ENCODE measurements at places on chromosomes 1 and 21. TPM values are rescaled to one million over a fixed set of nuclear protein-coding genes. Genes with fewer than 3 reads are reported as not detected.
A peak's percentile ranks its signal among the peaks of the same experiment; 100 is the strongest.

- DNase-seq: no peak
- no peaks in the 10 kb centered on the region for H3K27me3 ChIP-seq
- no peak overlapping the region for H3K27ac ChIP-seq
These were observed 24.8 kb upstream of the SELENON start for GRCh38 chr1:25774921-25775771.

- H3K27ac ChIP-seq: no peak within 1 kb of the TSS
- no peaks in the 10 kb centered on the region for H3K36me3 ChIP-seq
- no peak for DNase-seq
These were observed at the start of gene FABP3 for GRCh38 chr1:31373056-31373896. Gene FABP3 (minus strand): TSS chr1:31373076. CDS start chr1:31373014, 62 bp downstream.

GRCh38 chr1:58815069-58815685, 31.3 kb upstream of the JUN start:
- no peaks in the 10 kb centered on the region for H3K36me3 ChIP-seq
- peak overlapping the region; percentile 80 for H3K27ac ChIP-seq
- peak; percentile 52 for DNase-seq

IL19 gene
- total RNA-seq: not detected

AUNIP gene
- 12.1 TPM for total RNA-seq

CRYAA gene
- not detected for total RNA-seq

TMEM269 gene
- total RNA-seq: 0.34 TPM

DNA sequence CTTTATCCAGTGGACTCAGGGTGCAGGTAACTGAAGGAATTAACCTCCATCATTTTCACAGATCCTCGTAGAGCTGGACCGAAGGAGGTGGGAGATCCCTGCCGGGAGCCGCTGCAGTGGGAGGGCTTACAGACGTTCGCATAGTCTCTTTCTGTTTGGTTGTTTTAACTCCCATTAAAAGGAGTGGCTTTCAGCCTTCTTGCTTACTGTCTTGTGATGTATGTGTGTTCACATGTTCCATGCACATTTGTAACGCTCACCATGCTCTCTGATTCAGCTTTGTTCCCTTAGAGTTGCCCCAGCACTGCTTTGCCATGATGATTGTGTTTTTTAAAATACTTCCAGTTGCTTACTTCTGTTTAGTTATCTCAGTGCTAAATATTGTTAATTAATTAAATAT, 85.8 kb downstream of the ADARB1 start:
- H3K4me3 ChIP-seq: no peak overlapping the region
- no peak for DNase-seq
- no peaks in the 10 kb centered on the region for H3K4me1 ChIP-seq
- H3K27me3 ChIP-seq: no peaks in the 10 kb centered on the region

ATAD3C gene
- total RNA-seq: 0.61 TPM

FCGR2B gene
- not detected for total RNA-seq

DNA sequence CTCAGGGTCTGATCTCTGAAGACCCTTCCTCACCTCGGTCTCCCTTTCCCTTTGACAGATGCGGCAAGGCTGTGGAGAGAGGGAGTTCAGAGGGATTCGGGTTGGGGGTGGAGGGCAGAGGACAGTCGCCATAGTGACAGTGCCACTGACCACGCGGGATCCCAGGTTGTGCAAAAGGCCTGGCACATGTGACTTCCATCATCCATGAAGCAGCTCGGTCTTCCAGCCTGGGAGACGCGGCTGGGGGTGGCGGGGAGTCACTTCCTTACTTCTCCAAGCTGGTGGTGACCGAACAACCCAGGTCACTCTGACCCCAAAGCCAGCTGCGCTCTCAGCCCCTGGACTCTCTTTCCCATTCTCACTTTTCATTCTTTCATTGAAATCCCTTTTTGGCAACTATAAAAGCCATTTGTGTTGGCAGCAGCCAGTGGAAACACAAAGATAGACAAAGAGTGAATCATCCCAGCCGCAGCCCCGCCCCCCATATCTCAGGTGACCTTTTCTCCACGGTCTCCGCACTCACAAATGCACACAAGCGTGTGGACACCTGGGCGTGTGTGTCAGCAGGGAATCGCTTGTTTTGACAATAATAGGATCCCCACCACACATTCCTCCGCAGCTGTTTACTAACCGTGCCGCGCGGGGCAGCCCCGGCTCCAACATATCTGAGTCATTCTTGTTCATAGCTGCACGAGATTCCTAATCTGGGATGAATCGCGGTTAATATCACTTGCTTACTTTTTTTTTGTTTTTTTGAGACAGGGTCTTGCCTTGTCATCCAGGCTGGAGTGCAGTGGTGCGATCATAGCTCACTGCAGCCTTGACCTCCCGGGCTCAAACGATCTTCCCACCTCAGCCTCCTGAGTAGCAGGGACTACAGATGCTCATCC, 68.3 kb downstream of the DHRS3 start:
- H3K4me1 ChIP-seq: peaks cover 69% of the 10 kb centered on the region
- peak overlapping the region; percentile 61 for H3K27ac ChIP-seq
- H3K4me3 ChIP-seq: peak overlapping the region; percentile 22

- no peaks in the 10 kb centered on the region for H3K4me1 ChIP-seq
- no peak overlapping the region for H3K27ac ChIP-seq
- no peaks in the 10 kb centered on the region for H3K27me3 ChIP-seq
- H3K36me3 ChIP-seq: no peaks in the 10 kb centered on the region
These were observed 1183.2 kb upstream of the B3GALT2 start for GRCh38 chr1:194369622-194370021.

DNA sequence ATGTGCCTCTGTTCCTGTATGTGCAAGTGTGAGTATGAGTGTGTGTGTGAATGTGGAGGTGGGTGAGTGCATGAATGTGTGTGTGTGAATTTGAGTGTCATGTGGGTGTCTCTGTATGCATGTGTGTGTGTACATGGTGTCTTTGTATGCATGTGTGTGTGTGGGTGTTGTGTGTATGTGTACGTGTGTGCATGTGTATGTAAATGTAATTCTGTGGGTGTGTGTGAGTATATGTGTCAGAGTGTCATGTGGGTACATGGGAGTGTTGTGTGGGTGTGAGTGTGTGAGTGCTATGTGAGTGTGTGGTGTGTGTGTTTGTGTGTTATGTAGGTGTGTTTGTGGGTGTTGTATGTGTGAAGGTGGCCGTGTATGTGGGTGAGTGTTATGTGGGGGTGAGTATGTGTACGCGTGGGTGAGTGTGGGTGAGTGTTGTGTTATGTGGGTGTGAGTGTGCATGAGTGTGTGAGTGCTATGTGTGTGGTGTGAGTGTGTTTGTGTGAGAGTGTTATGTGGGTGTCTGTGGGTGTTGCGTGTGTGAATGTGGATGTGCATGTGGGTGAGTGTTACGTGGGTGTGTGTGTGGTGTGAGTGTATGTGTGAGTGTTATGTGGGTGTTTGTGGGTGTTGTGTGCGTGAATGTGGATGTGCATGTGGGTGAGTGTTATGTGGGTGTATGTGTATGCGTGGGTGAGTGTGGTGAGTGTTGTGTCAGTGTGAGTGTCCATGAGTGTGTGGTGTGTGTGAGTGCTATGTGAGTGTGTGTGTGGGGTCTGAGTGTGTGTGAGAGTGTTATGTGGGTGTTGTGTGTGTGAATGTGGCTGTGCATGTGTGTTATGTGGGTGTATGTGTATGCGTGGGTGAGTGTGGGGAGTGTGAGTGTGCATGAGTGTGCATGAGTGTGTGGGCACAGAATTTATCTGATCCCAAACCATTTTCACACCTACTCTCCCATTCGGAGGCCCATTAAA, 36.6 kb upstream of the NID1 start:
- no peak for DNase-seq
- no peak overlapping the region for H3K4me3 ChIP-seq
- H3K4me1 ChIP-seq: peaks cover 14% of the 10 kb centered on the region
- H3K27me3 ChIP-seq: no peaks in the 10 kb centered on the region
- no peaks in the 10 kb centered on the region for H3K36me3 ChIP-seq

GRCh38 chr21:42461881-42462877, 33.8 kb downstream of the RSPH1 start:
- H3K27me3 ChIP-seq: no peaks in the 10 kb centered on the region
- 0 out of 2 replicates have a peak, but pooled peaks cover 2% of the 10 kb centered on the region for H3K4me1 ChIP-seq
- no peaks in the 10 kb centered on the region for H3K36me3 ChIP-seq
- no peak overlapping the region for H3K27ac ChIP-seq

- no peak overlapping the region for H3K4me3 ChIP-seq
- no peaks in the 10 kb centered on the region for H3K36me3 ChIP-seq
- no peak for DNase-seq
These were observed 37.9 kb upstream of the ITPKB start for GRCh38 chr1:226776975-226777374.

DNA sequence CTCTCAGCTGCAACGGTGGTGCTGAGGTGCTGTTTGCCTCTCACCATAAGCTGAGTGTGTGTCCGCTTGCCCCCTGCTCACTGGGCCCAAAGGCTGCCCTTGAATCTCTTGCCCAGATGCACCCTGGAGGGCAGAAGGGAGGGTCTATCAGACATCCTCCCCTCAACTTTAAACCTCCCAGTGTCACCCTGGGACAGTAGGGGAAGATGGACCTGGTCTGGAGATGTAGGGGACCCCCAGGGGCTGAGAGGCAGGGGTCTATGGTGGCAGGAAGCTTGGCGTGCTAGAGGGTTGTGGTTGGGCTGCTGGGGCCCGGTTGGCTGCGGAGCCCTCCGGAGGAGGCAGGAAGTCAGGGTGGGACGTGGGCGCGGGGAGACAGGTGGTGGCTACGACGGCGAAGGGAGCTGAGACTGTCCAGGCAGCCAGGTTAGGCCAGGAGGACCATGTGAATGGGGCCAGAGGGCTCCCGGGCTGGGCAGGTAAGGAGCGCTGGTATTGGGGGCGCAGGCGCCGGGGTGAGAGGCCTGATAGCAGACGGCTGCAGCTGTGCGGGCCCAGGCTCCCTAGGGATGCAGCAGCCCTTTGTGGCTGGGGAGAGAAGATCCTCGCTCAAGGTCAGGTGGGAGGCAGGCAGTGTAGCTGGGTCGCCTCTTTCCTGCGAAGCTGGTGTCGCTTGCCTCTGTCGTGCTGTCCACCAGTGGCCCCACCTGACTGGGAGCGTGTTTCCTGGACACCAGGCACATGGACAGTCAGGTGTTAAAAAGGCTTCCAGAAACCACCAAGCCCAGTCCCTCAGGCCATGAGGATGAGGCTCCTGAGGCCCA, at the start of gene LCK:
Gene LCK (plus strand): TSS at position 373 of the 824 bp plus-strand sequence. CDS start 23,065 bp downstream, outside the sequence.
- H3K27me3 ChIP-seq: no peaks in the 10 kb centered on the region
- H3K27ac ChIP-seq: no peak within 1 kb of the TSS
- DNase-seq: no peak
- no peaks in the 10 kb centered on the region for H3K4me1 ChIP-seq

DNA sequence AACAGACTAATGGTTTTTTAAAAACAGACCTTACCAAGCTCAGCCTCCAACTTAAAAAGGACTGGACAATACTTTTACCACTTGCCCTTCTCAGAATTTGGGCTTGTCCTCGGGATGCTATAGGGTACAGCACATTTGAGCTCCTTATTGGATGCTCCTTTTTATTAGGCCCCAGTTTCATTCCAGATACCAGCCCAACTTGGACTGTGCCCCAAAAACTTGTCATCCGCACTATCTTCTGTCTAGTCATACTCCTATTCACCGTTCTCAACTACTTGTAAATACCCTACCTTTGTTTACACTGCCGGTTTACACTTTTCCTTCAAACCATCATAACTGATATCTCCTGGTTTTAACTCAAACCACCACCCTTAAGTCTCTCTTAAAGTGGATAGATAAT, 17.9 kb upstream of the ANKRD13C start:
- H3K27ac ChIP-seq: no peak overlapping the region
- no peaks in the 10 kb centered on the region for H3K36me3 ChIP-seq
- DNase-seq: no peak
- H3K4me1 ChIP-seq: peaks cover 16% of the 10 kb centered on the region

DNA sequence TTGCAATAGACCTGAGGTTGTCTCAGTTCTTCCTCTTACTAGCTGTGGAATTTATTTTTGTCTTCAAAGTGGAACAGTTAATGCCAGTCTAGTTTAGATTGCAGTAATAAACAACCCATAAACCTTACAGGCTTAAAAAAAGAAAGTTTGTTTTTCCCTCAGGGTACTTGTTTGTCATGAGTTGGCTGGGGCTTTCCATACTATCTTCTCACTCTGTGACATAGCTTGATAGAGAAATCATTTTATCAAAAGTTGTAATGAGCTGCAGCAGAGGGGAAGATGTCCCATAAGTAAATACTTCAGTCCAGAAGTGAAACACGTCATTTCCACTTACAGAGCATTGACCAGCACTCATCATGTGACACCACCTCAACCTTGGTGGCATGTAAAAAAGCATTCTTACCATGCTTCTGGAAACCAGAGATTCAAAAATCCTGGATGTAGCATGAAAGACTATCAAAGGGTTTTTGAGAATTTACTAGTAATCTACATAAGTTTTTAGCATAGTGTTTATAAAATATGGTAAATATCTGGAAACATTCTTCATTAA, 62.8 kb upstream of the COL11A1 start:
- H3K4me1 ChIP-seq: no peaks in the 10 kb centered on the region
- no peak overlapping the region for H3K4me3 ChIP-seq
- H3K27me3 ChIP-seq: no peaks in the 10 kb centered on the region
- H3K36me3 ChIP-seq: no peaks in the 10 kb centered on the region
- DNase-seq: no peak

SLC44A5 gene
- total RNA-seq: 2.4 TPM

GRCh38 chr1:6399294-6399693, 5.7 kb upstream of the ACOT7 start:
- no peak for DNase-seq
- H3K4me3 ChIP-seq: no peak overlapping the region
- H3K36me3 ChIP-seq: no peaks in the 10 kb centered on the region

- H3K4me3 ChIP-seq: no peak overlapping the region
- peaks cover 12% of the 10 kb centered on the region for H3K4me1 ChIP-seq
- no peak for DNase-seq
These were observed 47.9 kb upstream of the CNN3 start for GRCh38 chr1:94974824-94975223.

GRCh38 chr1:153150846-153151245, at the start of gene SPRR2G:
Gene SPRR2G (minus strand): TSS chr1:153150890. CDS start chr1:153150110, 780 bp downstream.
- no peaks in the 10 kb centered on the region for H3K4me1 ChIP-seq
- no peaks in the 10 kb centered on the region for H3K36me3 ChIP-seq
- H3K4me3 ChIP-seq: no peak within 1 kb of the TSS
- no peak for DNase-seq
- peaks cover 64% of the 10 kb centered on the region for H3K27me3 ChIP-seq

HMCN1 gene
- total RNA-seq: 0.59 TPM

GRCh38 chr1:187718527-187718926, 889.8 kb downstream of the PLA2G4A start:
- no peaks in the 10 kb centered on the region for H3K36me3 ChIP-seq
- no peak overlapping the region for H3K4me3 ChIP-seq
- H3K4me1 ChIP-seq: no peaks in the 10 kb centered on the region
- H3K27ac ChIP-seq: no peak overlapping the region
- DNase-seq: no peak
- no peaks in the 10 kb centered on the region for H3K27me3 ChIP-seq

GRCh38 chr1:196400478-196401451, 207.5 kb downstream of the KCNT2 start:
- H3K36me3 ChIP-seq: no peaks in the 10 kb centered on the region
- H3K27me3 ChIP-seq: no peaks in the 10 kb centered on the region
- no peaks in the 10 kb centered on the region for H3K4me1 ChIP-seq
- DNase-seq: no peak
- no peak overlapping the region for H3K4me3 ChIP-seq
- no peak overlapping the region for H3K27ac ChIP-seq

SLFNL1 gene
- total RNA-seq: 0.20 TPM

- H3K36me3 ChIP-seq: no peaks in the 10 kb centered on the region
- no peaks in the 10 kb centered on the region for H3K27me3 ChIP-seq
- DNase-seq: no peak
These were observed 1.8 kb downstream of the RNF220 start for GRCh38 chr1:44406737-44407429.

Data from HCT116 (cell line).